ENCODE measurements at places on chromosomes 2 and 18.
A peak's percentile ranks its signal among the peaks of the same experiment; 100 is the strongest.

DNA sequence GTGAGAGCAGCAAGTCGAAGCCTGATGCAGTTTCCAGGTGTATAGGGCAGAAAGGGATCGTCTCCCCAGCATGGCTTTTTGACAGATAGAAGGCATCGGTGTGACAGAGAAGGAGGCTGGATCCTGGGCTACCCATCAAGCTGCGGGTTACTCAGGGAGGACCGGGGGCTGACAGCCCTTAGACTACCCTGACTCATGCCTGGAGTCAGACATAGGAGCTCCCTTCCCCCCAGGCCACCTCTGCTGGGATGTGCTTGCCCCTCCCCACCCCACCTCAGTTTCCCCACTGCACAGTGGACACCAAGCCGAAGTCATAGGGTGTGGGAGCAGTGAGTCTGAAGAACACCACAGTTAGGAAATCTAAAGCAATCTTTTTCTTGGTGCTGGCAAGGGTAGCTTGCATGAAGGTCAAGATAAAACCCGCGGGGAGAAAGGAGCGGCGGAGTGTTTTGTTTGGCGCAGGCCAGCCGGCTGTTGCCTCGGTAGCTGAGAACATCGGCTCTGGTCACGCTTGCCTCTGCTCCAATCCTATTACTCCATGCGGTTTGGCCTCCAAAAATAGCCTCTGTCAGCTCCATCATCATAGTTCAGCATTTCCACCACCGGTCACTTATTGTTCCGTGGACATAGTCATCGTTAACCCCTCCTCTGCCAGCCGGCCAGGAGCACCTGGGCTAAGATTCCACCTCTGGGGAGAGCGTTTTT is 169.2 kb upstream of the GLI2 start:
- no peak for DNase-seq

- peak; percentile 43 for DNase-seq
Measured at GRCh38 chr2:62152000-62152399, 43.9 kb upstream of the B3GNT2 start.

- DNase-seq: no peak
Measured at GRCh38 chr2:109368798-109369197, 239.8 kb downstream of the SH3RF3 start.

GRCh38 chr2:128169497-128169896 is 78.5 kb downstream of the UGGT1 start:
- no peak for DNase-seq

DNA sequence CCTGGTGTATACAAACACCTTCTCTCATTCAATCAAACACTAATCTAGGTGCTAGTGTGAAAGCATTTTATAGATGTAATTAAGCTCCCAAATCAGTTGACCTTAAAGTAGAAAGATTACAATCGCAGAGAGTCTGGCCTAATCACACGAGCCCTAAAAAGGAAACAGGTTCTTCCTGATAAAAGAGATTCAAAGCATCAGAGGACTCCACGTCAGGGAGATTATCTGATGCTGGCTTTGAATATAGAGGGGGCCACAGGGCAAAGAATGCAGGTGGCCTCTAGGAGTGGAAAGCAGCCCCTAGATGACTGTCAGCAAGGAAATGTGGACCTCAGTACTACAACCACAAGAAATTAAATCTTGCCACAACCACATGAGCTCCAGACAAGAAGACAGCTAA is 28.2 kb upstream of the ZC3H15 start:
- DNase-seq: no peak

DNA sequence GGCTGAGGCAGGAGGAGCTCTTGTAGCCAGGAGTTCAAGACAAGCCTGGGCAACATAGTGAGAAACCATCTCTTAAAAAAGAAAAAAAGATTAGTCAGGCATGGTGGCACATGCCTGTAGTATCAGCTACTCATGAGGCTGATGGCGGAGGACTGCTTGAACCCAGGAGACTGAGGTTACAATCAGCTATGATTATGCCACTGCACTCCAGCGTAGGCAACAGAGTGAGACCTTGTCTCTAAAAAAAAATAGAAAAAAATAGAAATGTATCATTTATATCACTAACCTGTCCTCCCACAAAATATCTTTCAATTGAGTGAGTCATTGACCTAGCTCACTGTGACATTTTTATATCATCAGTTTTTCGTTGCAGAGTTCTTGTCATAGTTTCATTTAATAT is 152.5 kb downstream of the DTNA start:
- DNase-seq: no peak

GRCh38 chr2:100453853-100454252 is 16.4 kb upstream of the NMS start:
- DNase-seq: no peak

DNA sequence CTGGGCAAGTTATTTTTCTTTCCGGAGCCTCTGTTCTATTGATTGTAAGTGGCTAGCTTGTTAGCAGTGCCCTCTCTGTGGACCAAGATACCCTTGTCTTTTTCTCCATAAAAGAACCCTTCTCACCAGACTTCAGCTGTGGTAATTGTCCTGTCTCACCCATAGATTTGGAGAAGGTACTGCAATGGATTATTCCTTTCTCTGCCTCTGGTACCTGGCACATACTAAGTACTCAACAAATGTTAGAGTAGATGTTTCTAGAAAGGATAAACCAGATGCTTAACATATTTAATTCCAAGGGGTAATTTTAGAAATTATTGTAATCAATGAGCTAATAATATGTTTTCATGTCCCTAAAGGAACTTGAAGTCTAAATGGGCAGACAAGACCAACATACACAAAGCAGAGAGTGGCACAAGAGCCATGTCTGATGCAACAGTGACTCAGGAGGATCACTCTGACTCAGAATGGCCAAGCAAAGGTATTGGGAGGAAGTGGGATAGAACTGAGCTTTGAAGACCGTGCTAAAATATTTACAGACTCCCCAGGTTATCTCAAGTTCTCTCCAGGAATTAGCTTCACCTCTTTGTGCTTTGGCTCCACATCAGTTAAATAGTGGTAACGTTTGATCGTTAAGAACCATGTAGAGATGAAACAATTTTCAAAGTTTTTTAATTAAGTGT is 129.7 kb upstream of the OSR1 start:
- DNase-seq: peak; percentile 62

GRCh38 chr2:233352141-233352842 is 2.0 kb upstream of the DGKD start:
- DNase-seq: no peak

GRCh38 chr2:172888714-172889669 is 153.3 kb downstream of the RAPGEF4 start:
- no peak for DNase-seq

- no peak for DNase-seq
Measured at GRCh38 chr2:3243804-3244203, 133.8 kb downstream of the EIPR1 start.

GRCh38 chr2:59905731-59906130 is 647.7 kb downstream of the BCL11A start:
- no peak for DNase-seq

DNA sequence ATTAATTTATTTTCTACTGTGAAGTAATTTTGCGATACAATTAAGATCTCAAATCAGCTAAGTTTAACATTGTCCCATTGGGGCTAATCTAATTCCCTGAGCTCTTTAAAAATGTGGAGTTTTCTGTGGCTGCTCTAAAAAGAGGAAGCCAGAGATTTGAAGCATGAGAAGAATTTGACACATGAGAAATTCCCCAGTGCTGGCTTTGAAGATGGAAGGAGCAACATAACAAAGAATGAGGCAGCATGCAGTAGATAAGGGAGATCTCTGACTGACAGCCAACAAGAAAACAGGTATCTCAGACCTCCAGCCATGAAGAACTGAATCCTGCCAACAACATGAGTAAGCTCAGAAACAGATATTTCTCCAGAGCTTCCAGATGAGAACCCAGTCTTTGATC is 308.4 kb downstream of the ZNF804A start:
- DNase-seq: peak; percentile 39

- peak; percentile 36 for DNase-seq
Measured at GRCh38 chr18:36387310-36387709, 89.8 kb downstream of the FHOD3 start.

DNA sequence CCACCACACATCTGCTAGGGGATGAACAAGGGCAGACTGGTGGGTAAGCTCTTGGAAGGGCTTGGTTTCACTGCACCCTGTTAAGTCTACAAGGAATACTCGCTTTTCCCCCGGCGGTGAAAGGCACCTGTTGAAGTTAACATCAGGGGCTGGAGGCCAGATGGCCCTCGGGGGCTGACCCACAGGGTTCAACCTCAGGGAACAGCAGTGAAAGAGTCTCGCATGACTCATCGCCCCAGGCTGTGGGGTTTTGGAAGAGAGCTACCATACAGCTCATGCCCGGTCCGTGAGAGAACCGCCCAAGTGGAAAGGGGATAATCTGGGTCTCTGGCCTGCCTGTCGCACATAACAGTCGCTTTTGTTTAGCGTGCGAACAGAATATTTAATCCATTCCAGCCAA is 748.0 kb downstream of the DPP10 start:
- no peak for DNase-seq

- DNase-seq: no peak
Measured at GRCh38 chr18:75257605-75258004, 47.0 kb downstream of the TSHZ1 start.

- peak; percentile 82 for DNase-seq
Measured at GRCh38 chr2:237264480-237265219, 149.3 kb downstream of the COL6A3 start.
